ENCODE measurements at places on chromosomes 7 and 10. TPM values are rescaled to one million over a fixed set of nuclear protein-coding genes. Genes with fewer than 3 reads are reported as not detected.

Gene AEBP1
- total RNA-seq, result 272 TPM

Gene PNLIPRP2
- total RNA-seq, result not detected

Gene CYP26A1
- not detected for total RNA-seq

Gene PRF1
- total RNA-seq, result 32.3 TPM

Gene SLC26A3
- not detected for total RNA-seq

Gene POM121
- total RNA-seq, result 39.4 TPM

Gene LAMB4
- total RNA-seq, result not detected

GRCh38 chr7:66145400-66146104 lies 30.9 kb downstream of the CRCP start:
- no peak overlapping the region for H3K4me3 ChIP-seq
- peak; percentile 67 for DNase-seq
- peaks cover 56% of the 10 kb centered on the region for H3K36me3 ChIP-seq
- H3K27ac ChIP-seq, result peak overlapping the region; percentile 17

GRCh38 chr10:24962995-24963394 lies 10.6 kb upstream of the PRTFDC1 start:
- H3K27me3 ChIP-seq, result no peaks in the 10 kb centered on the region
- no peak overlapping the region for H3K4me3 ChIP-seq
- no peaks in the 10 kb centered on the region for H3K36me3 ChIP-seq
- no peak for DNase-seq

DNA sequence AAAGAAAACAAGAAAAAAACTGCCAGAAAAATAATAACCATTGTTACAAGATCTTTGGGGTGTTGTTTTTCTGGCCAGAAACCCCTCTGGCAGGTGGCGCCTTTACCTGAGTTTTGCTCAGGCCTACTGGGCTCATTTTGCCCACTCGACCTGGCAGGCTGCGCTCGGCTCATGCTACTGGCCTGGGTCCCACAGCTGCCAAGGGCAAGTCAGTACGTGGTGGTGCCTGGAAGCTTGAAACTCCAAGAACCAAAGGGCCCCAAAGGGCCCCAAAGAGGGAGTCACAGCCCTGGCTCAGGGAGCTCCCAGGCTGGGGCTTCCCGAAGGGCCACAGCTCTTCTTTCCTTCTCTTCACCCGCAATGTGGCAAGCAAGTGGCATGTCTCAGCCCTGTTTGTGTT lies 42.7 kb downstream of the CACUL1 start:
- no peak overlapping the region for H3K4me3 ChIP-seq
- no peak overlapping the region for H3K27ac ChIP-seq
- H3K36me3 ChIP-seq, result peaks cover 16% of the 10 kb centered on the region
- DNase-seq, result no peak

DNA sequence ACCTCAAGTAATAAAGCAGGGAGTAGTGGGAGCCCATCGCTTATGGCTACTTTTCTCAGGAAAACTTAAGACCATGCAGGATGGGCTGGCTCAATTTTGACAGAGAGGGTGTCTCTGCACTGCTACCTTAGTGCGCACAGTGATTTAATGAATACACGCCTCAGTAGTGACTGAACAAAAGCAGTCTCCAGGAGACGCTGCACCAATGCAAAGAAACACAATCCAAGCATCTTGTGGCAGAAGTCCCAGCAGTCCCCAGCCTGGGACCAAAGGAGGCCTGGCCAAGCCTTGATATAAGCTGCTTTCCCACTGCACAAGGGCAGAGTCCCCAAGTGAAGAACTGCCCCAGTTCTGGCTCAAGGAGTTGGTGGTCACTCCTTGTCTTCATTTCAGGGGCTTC lies 368.9 kb downstream of the KCNMA1 start:
- peaks cover under 1% of the 10 kb centered on the region for H3K27me3 ChIP-seq
- no peak overlapping the region for H3K4me3 ChIP-seq
- no peak for DNase-seq
- H3K27ac ChIP-seq, result no peak overlapping the region
- no peaks in the 10 kb centered on the region for H3K36me3 ChIP-seq

GRCh38 chr7:92534572-92534971 lies 6.0 kb downstream of the RBM48 start:
- H3K27ac ChIP-seq, result no peak overlapping the region
- H3K4me1 ChIP-seq, result peaks cover 3% of the 10 kb centered on the region
- no peak for DNase-seq
- no peaks in the 10 kb centered on the region for H3K27me3 ChIP-seq

DNA sequence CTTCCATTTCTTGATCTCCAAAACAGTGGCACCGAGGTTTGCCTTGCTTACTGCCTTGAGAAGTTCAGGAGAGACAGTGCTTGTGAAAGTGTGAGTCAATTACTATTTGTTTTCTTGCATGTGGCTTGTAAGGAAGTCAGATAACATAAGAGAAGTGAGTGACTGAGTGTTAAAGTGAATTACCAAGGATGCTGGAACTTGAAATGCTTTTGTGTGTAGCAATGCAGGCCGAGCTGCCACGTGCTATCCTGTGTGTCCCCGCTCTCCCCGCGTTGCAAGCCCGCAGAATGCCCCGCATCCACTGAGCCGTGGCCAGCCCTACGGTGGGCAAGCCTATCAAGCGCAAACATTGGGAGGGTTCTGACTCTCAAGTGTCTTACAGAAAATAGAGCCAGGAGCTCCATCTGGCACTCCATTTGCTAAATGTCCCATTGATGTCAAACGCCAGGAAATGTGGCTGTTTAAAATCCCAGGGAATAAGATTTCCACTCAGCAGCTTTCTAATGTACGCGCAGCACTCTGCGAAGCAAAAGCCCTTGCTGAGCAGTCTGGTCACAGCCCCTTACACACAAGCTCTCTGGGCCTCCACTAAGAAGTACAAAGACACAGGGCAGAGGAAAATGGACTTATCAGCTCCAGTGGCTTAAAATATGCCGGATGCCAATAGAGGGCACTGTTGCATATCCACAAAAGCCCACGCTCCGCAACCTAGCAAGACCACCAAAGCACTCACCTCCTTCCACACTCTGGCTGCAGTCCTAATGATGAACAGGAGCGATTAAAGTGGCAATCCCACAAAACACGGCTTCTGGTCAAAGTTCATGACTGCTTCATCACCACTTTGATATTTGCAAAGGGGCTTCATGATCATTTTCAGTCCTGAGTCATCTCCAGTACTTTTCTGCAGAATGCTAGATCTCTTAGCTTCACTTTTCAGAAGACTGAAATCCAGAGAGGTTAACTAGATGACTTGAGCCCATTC lies 158.0 kb upstream of the ITGB1 start:
- peaks cover 12% of the 10 kb centered on the region for H3K4me1 ChIP-seq
- H3K27me3 ChIP-seq, result no peaks in the 10 kb centered on the region
- DNase-seq, result peak; percentile 46
- H3K27ac ChIP-seq, result no peak overlapping the region
- H3K36me3 ChIP-seq, result no peaks in the 10 kb centered on the region
- H3K4me3 ChIP-seq, result no peak overlapping the region

GRCh38 chr7:123633553-123633952 lies 22.1 kb upstream of the LMOD2 start:
- H3K27me3 ChIP-seq, result no peaks in the 10 kb centered on the region
- no peaks in the 10 kb centered on the region for H3K4me1 ChIP-seq
- no peak for DNase-seq
- no peak overlapping the region for H3K27ac ChIP-seq
- H3K4me3 ChIP-seq, result no peak overlapping the region

GRCh38 chr10:72014785-72015480 lies 50.7 kb downstream of the CHST3 start:
- H3K27ac ChIP-seq, result no peak overlapping the region
- no peak for DNase-seq
- H3K4me3 ChIP-seq, result no peak overlapping the region

- H3K27ac ChIP-seq, result no peak overlapping the region
Measured at GRCh38 chr7:157529768-157530560, 193.2 kb downstream of the DNAJB6 start.

- H3K27me3 ChIP-seq, result peaks cover 100% of the 10 kb centered on the region
- no peak for DNase-seq
- peak overlapping the region; percentile 3 for H3K4me3 ChIP-seq
- H3K27ac ChIP-seq, result no peak overlapping the region
- H3K36me3 ChIP-seq, result no peaks in the 10 kb centered on the region
Measured at GRCh38 chr10:117163061-117163953, 25.2 kb upstream of the VAX1 start.

- no peaks in the 10 kb centered on the region for H3K36me3 ChIP-seq
- H3K4me1 ChIP-seq, result peaks cover 4% of the 10 kb centered on the region
- H3K4me3 ChIP-seq, result no peak overlapping the region
- DNase-seq, result no peak
- no peak overlapping the region for H3K27ac ChIP-seq
Measured at GRCh38 chr10:78357141-78358063, 323.7 kb downstream of the RPS24 start.

- H3K4me3 ChIP-seq, result no peak overlapping the region
- H3K27ac ChIP-seq, result no peak overlapping the region
- H3K4me1 ChIP-seq, result no peaks in the 10 kb centered on the region
- H3K27me3 ChIP-seq, result no peaks in the 10 kb centered on the region
Measured at GRCh38 chr7:32108651-32109050, 38.4 kb upstream of the PDE1C start.

GRCh38 chr7:108020585-108020984 lies 17.6 kb upstream of the LAMB1 start:
- H3K4me3 ChIP-seq, result no peak overlapping the region
- no peaks in the 10 kb centered on the region for H3K4me1 ChIP-seq
- no peak overlapping the region for H3K27ac ChIP-seq

- no peaks in the 10 kb centered on the region for H3K27me3 ChIP-seq
- H3K36me3 ChIP-seq, result no peaks in the 10 kb centered on the region
- DNase-seq, result no peak
- no peak overlapping the region for H3K4me3 ChIP-seq
Measured at GRCh38 chr10:77252380-77253146, 385.0 kb downstream of the KCNMA1 start.

DNA sequence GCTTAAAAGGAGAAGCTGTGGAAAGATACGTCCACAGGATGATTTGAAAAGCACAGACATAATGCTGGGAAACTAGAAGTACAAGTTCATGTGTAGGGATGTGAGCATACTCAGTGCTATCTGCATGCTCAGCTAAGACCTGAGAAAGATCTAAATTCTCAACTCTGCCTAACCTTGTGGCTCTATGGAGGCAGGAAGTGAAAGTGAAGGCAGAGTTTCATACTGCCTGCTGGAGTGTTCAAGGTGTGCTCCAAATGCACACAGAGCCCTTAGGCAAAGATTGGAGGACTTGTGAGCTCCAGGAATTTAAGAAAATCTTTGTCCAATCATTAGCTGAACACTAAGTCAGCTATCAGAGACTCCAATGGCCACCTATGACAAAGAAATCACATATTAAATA lies 190.9 kb downstream of the RNLS start:
- no peaks in the 10 kb centered on the region for H3K27me3 ChIP-seq
- H3K4me1 ChIP-seq, result peaks cover 4% of the 10 kb centered on the region
- H3K4me3 ChIP-seq, result no peak overlapping the region
- no peaks in the 10 kb centered on the region for H3K36me3 ChIP-seq
- no peak for DNase-seq
- no peak overlapping the region for H3K27ac ChIP-seq

- no peaks in the 10 kb centered on the region for H3K4me1 ChIP-seq
- no peak overlapping the region for H3K4me3 ChIP-seq
- no peak overlapping the region for H3K27ac ChIP-seq
- H3K36me3 ChIP-seq, result peaks cover 14% of the 10 kb centered on the region
- DNase-seq, result peak; percentile 59
- H3K27me3 ChIP-seq, result no peaks in the 10 kb centered on the region
Measured at GRCh38 chr7:45718464-45719330, 144.5 kb downstream of the ADCY1 start.

DNA sequence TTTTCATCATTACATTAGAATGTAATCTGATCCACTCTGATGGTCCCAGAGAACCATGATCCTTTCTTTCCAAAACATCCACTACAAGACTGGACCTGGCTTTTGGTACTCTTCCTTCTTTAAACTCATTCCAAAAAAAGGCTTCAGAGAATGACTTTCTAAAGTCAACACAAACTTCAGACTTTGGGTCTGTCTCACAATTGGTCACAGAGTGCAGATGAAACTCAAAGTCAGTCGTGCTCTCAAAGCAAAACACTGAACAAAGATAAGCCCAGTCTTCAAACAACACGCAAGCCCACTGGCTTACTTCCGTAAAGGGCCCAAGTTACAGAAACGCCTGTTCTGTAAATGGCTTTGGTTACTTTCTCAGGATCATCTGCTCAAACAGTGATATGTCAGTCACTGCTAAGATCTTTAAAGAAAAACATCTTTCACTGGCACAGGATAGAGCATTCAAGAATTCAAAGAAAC lies 250.9 kb upstream of the MKLN1 start:
- no peaks in the 10 kb centered on the region for H3K27me3 ChIP-seq
- no peak for DNase-seq
- no peak overlapping the region for H3K4me3 ChIP-seq
- peaks cover 48% of the 10 kb centered on the region for H3K4me1 ChIP-seq
- peaks cover 37% of the 10 kb centered on the region for H3K36me3 ChIP-seq

GRCh38 chr7:24456526-24457218 lies 116.6 kb upstream of the PALS2 start:
- DNase-seq, result no peak
- H3K36me3 ChIP-seq, result no peaks in the 10 kb centered on the region
- no peaks in the 10 kb centered on the region for H3K4me1 ChIP-seq
- no peak overlapping the region for H3K27ac ChIP-seq
- H3K4me3 ChIP-seq, result no peak overlapping the region
- H3K27me3 ChIP-seq, result no peaks in the 10 kb centered on the region

- no peaks in the 10 kb centered on the region for H3K4me1 ChIP-seq
- H3K36me3 ChIP-seq, result no peaks in the 10 kb centered on the region
- no peaks in the 10 kb centered on the region for H3K27me3 ChIP-seq
- no peak overlapping the region for H3K4me3 ChIP-seq
- no peak for DNase-seq
Measured at GRCh38 chr10:89879121-89879520, 177.7 kb downstream of the KIF20B start.
